ENCODE measurements at places on chromosomes 5 and 9.

- DNase-seq = no peak
These were observed 38.7 kb downstream of the NLN start for GRCh38 chr5:65760504-65761275.

DNA sequence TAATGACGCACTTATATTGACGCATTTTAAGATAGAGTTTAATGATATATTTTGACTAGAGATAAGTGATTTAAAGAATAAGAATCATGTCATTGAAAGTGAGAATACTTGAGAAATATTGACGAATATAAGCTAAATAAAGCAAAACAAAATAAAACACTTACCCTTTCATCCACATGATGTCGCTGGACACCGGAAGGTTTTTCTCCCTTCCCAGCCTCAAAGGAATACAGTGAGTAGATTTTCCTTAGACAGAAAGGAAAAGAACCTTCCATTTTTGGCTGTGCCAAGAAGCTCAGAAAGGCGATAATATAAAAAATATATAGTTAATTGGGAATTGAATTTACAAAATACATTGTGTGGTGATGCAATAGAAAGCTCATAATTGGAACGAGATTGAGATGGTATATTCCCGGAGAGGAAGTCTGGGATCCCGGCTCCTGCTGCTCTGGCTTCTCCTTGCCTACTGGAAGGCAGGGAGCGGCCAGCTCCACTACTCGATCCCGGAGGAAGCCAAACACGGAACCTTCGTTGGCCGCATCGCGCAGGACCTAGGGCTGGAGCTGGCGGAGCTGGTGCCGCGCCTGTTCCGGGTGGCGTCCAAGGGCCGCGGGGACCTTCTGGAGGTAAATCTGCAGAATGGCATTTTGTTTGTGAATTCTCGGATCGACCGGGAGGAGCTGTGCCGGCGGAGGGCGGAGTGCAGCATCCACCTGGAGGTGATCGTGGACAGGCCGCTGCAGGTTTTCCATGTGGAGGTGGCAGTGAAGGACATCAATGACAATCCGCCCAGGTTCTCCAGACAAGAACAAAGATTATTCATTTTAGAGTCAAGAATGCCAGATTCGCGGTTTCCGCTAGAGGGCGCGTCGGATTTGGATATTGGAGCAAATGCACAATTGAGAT lies at the start of gene PCDHA5:
TSS of gene PCDHA5 (plus strand) at position 239 of the 906 bp plus-strand sequence.
- no peak for DNase-seq

DNA sequence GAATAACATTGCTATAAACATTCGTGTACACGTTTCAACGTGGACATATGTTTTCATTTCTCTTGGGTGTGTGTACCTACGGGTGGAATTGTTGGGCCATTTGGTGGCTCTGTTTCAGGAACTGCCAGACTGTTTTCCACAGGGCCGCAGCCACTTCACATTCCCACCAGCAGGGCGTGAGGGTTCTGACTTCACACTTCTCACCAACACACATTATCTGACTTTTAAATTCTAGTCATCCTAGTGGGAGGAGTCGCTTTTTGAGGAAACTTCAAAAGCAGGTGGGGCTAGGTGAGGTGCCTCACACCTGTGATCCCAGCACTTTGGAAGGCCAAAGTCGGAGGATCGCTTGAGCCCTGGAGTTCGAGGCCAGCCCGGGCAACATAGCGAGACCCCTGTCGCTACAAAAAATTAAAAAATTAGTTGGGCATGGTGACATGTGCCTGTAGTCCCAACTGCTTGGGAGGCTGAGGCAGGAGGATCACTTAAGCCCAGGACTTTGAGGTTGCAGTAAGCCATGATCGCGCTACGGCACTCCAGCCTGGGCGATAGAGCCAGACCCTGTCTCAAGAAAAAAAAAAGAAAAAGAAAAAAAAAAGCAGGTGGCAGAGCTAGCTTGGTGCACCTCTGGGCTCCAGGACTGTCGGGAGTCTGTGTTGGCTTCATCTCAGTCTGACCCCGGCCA lies 28.5 kb downstream of the TSPAN17 start:
- DNase-seq = no peak

DNA sequence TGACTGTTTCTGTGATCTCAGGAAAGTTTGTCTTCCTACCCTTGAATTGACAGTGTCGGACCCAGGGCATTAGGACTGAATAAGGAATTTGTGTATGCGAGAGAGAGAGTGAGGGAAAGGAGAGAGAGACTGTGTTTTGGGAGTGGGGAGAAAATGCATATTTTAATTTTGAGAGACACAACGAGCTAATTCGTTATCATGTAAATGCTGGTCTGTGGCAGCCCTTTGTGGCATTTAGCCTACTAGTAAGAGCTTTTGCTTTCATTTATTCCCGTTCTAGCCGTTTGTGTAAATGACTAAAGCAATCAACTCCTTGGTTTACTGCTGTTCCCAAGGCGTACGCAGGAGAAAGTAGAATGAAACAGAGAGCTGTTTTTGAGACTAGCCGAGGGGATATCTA lies 79.8 kb upstream of the MAMDC2 start:
- DNase-seq = no peak

DNA sequence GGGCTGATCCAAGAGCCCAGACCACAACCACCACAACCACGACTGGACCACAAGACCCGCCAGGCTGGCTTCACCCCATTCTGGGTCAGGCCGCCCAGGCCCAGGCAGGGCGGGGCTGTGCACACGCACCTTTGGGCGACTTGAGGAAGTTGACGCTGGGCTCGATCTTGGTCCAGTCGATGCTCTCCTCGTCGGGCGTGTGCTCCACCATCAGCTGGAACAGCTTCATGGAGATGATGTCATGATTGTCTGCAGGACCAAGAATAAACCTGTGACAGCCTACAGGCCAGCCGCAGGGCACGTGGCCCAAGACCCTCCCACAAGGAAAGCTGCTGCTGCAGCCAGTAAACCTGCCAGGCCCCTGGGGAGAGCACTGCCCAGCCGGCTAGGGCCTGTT lies 17.3 kb downstream of the LMAN2 start:
- DNase-seq = no peak

DNA sequence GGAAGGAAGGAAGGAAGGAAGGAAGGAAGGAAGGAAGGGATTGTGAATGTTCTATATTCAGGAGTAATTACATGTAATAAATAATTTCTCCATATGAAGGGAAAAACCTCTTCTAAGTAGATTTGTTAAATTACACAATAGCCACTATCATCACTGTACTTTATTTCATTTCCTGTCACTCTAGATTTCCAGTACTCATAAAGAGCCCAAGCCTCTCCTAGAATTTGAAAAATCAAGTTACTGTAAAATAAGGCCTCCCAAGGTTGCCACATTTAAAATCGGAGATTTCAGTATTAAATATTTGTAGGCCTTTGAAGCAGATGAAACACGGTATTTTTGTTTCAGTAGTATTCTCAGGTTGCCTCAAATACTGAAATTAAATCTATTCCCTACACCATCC lies 499.0 kb downstream of the CDH10 start:
- DNase-seq = no peak

- DNase-seq = no peak
These were observed 263.7 kb upstream of the KLF9 start for GRCh38 chr9:70678153-70678552.
